ENCODE measurements at places on chromosomes 11 and 22. TPM values are rescaled to one million over a fixed set of nuclear protein-coding genes. Genes with fewer than 3 reads are reported as not detected.

The CASP1 gene
- total RNA-seq: 18.7 TPM

The CNTN5 gene
- total RNA-seq: not detected

The IFT27 gene
- 26.3 TPM for total RNA-seq

The DESI1 gene
- total RNA-seq: 84.9 TPM

The JRKL gene
- 9.9 TPM for total RNA-seq

The TCN2 gene
- 0.35 TPM for total RNA-seq

The OR5W2 gene
- total RNA-seq: not detected

The IFITM10 gene
- 0.14 TPM for total RNA-seq
